ENCODE measurements at places on chromosomes 12 and 14.

- no peak for DNase-seq
These were observed 3.0 kb upstream of the TESC start for GRCh38 chr12:117101953-117102799.

DNA sequence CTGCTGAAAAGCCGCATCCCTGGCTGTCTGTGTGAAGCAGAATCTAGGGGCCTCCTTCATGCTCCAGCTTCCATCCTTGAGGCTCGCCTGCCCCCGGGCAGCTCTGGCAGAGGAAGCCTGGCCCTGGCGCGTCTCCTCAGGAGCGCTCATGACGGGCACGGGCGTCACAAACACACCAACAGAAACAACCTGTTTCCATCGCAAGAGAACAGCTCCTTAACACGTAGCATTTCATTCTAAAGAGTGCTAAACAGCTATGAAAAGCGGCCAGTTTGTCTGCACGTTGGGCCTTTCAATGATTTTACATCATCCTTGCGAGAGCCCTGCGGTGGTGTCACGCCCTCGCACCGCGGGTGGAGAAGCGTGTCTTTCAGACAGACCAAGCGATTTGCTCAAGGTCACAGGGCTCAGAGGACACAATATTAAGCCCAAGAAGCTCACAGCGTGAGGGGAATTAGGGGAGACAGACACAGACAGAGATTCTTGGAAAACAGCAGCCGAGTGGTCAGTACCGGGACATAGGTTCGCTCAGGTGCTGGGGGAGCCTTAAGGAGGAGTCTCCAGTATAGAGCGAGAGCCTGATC is 4.9 kb downstream of the ADGRD1 start:
- no peak for DNase-seq

DNA sequence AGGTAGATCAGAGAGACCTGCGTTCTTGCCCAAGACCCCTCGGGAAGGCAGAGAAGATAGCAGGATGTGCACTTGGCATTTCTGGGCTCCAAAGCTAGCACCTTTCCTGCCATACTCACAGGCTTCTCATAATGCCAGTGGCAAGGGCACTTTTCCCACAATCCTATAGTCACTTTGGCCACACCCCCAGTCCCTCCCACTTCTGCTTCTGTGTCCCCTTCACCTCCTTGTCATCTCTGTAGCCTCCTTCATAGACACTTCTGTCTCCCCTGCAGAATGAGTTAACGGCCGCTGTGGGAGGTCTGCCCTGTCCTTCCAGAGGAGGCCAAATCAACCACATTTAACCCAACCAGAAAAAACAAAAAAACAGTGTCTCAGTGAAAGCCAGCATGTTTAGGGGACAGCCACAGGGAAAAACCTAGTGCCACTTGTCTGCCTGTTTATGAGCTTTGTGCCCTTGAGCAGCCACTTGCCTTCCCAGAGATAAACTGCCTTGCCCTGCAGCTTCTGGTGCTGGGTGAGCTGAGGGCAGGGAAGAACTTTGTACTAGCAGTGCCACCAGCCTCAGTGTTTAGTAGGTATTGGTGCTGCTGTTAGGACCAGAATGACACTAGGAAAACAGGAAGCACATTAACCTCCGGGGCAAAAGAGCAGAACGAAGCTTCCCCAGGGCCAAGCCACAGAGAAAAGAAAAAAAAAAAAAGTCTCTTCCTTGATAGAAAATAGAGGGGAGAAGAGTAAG is 193.0 kb upstream of the PWP1 start:
- DNase-seq, result no peak

DNA sequence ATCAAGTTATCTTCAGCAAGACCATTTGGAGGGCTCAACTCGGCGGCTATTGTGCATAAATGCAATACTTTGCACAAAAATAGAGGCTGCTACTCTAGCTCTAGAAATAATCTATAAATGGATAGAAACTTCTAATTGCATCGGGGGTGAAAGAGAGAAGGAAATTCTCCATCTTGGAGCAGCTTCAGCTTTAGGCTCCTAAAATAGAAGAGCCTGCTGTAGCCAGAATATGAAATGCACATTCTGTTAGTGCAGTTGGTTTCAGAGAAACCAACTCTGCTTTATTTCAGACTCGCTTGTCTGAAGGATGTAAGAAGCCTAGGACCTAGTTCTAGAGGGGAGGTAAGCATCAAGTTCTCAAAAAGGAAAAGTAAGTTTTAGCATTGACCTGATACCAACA is 38.1 kb downstream of the SNRPF start:
- no peak for DNase-seq

GRCh38 chr12:95674163-95674562 is 116.4 kb downstream of the NTN4 start:
- no peak for DNase-seq

DNA sequence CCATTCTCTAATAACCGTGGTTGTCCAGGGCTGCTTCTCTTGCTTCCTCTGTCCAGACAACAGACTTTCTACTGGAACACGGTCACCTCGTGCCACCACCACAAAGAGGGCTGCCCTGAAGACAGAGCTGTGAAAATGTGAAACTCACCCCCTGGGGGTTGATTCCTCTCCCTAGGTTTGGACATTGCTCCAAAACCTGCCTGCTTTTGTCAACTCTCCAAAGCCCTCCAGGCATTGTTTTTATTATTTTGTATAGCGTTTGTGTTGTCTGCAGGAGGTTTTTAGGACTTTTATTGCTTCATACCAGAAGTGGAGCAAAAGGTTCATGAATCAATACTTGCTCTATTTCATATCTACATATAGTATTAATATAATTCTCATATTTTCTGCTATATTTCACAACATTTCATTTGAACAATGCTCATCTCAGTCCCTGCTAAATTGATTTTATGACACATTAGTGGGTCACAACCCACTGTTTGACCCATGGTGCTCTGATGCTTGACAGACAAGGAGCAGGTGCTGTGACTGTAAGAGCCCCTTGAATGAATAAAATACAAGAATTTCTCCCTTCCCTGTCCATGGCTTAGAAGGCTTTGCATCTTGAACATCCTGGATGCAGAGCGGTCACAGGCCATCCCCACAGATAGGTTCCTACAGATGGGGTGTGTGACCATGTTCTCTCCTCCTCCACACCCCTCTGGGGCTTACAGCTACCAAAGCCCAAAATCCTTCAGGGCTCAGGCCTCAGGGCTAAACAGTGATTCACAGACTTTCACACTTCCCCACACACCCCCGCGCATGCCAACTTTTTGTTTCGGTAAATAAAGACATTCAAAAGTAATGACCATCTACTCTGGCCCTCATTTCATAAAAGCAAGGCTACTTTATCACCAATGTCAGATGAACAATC is 20.6 kb upstream of the EML1 start:
- no peak for DNase-seq

DNA sequence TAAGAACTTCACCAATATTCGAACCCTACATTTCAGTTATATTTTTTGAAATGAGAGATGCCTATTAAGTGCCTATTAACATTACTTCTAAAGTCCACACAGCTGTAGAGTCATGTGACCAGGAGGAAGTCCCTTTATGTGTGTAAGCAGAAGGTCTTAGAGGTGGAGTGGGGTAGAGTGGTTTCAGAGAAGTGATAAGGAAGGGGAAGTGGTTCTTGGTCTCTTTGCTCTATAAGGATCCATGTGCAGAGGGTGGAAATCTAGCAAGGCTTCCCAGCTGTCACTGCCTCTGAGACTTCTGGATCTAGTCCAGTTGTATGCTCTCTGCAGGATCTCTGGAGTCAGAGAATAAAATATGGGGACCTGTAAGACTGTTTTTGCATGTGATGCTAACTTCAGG is 673.9 kb downstream of the FLRT2 start:
- DNase-seq, result no peak

DNA sequence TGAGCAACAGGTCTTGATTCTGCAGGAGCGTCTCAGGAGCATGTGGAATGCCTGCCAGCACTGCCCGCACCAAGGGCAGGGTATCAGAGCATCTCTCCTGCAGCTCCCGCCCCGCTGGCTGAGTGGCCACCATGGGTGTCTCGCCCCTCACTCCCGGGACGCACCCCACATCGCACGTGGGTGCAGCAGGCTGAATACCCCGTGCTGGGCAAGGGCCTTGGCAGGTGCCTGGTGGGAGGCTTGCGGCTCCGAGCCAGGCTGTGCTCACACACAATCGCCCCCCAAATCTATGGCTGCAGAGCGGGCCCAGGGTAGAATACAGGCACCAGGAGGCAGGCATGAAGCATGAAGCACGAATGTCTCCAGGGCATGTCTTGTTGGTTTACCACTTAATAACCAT is 103.9 kb upstream of the TMEM132D start:
- no peak for DNase-seq

DNA sequence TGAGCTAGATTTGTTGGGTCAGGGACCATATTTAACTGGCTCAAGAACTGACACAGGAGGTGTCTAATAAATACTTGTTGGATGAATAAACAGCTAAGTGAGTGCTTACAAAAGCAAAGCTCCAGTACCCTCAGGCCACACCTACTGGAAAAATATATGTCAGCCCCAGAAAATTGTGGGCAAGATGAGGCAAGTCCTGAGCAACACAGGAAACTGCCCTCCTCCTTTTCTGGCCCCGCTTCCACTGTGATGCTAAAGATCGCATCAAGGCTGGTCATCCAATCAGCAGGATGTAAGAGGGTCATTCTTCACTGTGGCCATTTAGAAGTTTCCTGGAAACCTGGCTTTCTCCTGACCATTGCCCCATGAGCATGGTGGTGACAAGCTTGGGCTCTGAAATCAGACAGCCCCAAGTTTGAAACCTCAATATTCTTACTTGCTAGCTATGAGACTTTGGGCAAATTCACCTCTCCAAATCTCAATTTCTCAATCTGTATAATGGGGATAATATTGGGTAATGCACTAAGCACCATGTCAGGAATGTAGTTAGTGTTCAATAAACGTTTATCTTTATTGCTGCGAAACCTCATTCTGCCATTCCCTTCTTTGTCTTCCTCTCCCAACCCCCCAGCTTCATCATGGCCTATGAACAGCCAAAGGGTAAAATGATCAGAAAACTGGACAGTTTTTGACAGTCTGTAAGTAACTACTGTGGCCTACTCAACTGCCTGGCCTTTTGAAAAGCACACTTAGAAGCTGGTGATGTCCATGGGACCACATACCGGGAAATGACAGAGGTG is 139.3 kb upstream of the PZP start:
- peak; percentile 53 for DNase-seq

DNA sequence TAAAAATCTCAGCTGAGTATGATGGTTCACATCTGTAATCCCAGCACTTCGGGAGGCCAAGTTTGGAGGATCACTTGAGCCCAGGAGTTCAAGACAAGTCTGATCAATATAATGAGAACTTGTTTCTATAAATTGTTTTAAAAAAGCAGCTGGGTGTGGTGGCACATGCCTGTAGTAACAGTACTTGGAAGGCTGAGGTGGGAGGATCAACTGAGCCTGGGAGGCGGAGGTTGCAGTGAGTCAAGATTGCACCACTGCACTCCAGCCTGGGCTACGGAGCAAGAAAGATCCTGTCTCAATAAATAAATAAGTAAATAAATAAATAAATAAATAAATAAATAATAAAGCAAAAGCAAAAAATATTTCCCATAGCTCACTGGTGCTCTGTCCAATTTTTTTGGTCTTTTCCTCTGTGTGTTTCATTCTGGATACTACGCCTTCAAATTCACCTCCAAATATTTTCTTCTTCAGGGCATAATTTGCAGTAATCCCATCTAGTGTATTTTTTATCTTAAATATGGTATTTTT is 32.7 kb upstream of the SNX6 start:
- no peak for DNase-seq

DNA sequence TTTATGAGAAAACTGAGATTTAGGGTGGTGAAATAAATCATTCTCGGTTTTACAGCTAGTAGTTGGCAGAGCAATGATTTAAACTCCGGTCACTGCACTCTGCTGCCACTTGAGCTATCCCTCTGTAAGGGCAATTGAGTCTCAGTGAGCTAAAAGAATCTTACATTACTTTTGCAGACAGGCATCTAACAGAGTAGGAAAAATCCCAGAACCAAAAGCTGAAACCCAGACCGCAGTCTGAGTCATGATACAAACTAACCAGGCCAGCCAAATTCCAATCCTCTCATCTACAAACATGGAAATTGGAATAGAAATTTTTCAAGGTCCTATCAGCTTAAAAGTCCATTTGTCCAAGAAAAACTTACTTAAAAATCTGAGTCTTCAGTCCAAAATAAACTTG is 73.7 kb downstream of the ANKS1B start:
- peak; percentile 84 for DNase-seq

DNA sequence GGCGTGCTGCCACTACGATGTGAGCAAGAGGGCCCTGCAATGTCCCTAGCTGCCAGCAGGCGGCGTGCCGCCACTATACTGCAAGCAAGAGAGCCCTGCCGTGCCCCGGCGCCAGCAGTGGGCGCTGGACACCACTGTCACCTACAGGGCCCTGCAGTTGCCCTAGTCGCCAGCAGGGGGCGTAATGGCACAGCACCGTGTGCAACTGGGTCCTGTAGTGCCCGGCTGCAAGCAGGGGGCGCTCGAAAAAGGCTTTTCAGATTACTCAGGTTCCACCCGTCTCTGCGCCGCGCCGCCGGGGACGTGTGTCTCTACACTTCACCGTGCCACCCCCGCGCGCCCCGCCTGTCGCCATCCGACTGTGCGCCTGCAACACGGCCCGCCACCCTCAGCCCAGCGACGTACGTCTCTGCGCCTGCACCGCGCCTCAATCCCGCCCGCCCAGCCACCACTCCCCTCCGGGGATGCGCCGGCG is 1356.9 kb downstream of the TMEM121 start:
- DNase-seq, result no peak

DNA sequence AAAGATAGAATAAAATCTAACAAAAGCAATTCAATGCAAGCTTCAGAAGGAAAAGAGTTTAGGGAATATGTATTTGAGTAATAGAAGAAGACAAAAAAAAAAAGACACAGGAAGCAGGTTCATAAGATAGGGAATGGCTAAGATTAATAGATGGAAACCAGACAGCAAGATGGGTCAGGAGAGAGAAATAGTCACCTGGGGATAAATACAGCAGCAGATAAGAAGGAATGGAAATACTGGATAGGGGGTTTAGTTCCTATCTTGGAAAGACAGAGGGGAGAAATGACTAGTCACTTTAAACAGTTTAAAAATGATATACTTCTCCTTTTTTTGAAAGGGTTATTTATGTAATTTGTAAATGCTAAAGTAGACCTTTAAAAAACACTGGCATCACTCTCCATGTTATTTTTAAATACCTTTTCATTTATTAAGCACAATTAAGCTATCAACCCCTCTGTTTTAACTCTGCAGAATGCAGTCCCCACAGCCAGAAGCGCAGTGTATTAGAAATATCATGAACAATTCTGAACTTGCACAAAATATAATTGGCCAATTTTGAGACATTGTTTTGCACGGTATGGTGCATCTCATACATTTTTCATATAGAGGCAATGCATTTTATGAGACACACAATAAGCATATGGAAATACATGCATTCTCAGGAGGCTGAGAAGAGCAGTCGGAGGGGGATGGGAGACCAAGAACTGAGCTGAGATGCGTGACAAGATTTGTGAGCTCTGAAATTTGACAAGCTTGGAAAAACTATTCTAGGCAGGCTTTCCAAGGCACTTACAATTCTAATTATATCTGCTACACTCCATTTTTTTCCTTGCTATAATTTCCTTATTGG is 303.4 kb upstream of the PRICKLE1 start:
- DNase-seq, result no peak

Measured in fibroblast of skin of right biceps (primary cell).